Heart right ventricle (tissue), 16 donors: ENCODE measurements at places on chromosomes 11 and 22. TPM values are rescaled to one million over a fixed set of nuclear protein-coding genes. Genes with fewer than 3 reads are reported as not detected.

Gene TSGA10IP
- polyA plus RNA-seq, result not detected

Gene KRTAP5-10
- polyA plus RNA-seq, result not detected

Gene TBX10
- not detected for polyA plus RNA-seq

Gene TRIM21
- polyA plus RNA-seq, result 12.0 TPM

Gene MRGPRF
- polyA plus RNA-seq, result 7.9 TPM

Gene MRTFA
- 19.1 TPM for polyA plus RNA-seq

Gene LRRC75B
- 3.9 TPM for polyA plus RNA-seq

Gene NLRP6
- polyA plus RNA-seq, result 0.09 TPM

DNA sequence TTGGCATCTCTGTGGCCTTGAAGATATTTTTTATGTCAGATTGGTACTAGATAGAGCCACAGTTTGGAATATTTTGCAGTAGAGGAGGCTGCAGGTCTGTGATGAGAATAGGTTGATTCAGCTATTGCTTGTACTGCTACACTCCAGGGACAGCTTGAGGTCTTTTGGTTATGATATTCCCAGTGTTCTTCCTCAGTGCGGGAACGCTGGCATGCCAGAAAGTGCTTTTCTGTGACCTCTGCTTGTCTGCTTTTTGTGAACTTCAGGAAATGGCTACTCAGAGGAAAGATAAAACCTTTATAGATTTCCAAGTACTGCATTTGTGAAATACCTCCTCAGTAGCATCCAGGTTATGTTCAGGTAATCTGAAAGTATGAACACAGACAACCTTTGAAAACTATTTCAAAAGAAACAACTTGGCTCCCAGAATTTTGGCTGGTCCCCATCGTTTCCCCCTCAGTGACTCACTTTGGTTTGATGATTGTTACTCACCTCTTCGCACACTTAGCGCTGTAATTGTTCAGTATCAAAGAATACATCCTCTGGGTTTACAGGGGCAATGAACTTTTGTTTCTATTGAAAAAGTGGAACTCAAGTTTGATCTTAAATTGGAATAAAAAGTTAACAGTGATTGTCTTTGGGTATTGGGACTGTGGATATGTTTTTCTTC lies 191.4 kb downstream of the HIPK3 start:
- H3K27me3 ChIP-seq, result no peaks in the 10 kb centered on the region
- H3K27ac ChIP-seq, result no peak overlapping the region
- H3K4me3 ChIP-seq, result no peak overlapping the region
- no peaks in the 10 kb centered on the region for H3K4me1 ChIP-seq
- no peak for DNase-seq

DNA sequence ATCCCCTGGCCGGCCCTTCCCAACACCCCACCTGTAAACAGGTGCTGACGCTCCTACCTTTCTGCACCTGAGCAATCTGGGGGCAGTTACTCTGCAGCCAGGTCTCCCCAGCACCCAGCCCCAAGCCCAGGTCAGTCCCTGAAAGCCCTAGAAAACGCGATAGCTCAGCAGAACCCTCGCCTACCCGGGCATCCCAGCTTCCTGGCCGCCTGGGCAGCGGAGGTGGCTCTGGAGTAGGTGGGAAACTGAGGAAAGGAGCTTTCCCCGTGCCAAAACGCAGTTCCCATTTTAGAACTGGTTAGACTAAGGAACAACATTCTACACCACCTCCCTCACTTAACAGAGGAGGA lies 445 bp downstream of the SYTL2 start:
- DNase-seq, result no peak
- no peak overlapping the region for H3K27ac ChIP-seq
- no peaks in the 10 kb centered on the region for H3K27me3 ChIP-seq
- H3K4me1 ChIP-seq, result peaks cover 12% of the 10 kb centered on the region
- H3K36me3 ChIP-seq, result no peaks in the 10 kb centered on the region

DNA sequence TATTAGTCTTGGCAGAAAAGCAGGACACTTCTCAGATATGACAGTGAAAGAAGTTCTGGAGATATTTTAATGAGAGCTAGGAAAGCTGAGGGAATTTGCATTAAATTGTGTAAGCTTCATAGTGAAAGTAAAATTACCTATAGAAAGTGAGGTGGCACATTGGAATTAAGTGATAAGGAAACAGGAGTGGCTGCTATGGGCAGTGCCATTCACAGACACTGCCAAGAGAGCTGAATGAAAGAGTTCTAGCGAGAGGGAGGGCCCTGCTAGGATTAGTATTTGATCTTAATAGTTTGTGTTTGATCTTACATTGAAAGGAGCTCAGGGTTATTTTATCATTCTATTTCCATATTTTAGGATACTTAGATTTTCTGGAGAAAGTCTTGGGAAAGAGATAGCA lies 351.9 kb downstream of the DDX10 start:
- H3K4me1 ChIP-seq, result no peaks in the 10 kb centered on the region
- no peaks in the 10 kb centered on the region for H3K36me3 ChIP-seq
- H3K27me3 ChIP-seq, result no peaks in the 10 kb centered on the region
- no peak overlapping the region for H3K27ac ChIP-seq
- DNase-seq, result no peak

DNA sequence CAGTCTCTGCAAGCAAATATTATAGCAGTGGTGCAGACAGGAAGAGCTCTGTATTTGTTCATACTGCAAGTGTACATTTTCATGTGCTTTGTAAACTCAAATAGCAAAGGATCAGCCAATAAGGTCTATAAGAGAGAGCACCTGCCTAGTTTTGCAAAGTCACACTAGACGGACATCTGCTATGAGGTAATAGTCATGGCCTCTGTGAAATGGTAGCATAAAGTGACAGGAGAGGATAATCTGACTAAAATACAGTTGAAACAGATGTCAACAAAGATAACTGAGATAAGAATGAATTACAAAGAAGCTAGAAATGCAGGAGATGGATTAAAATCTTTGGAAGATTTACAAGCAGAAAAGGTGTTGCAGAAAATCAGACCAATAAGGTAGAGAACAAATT lies 70.6 kb upstream of the SPON1 start:
- H3K4me3 ChIP-seq, result no peak overlapping the region
- H3K27ac ChIP-seq, result no peak overlapping the region
- no peaks in the 10 kb centered on the region for H3K36me3 ChIP-seq
- no peaks in the 10 kb centered on the region for H3K4me1 ChIP-seq
- no peak for DNase-seq

DNA sequence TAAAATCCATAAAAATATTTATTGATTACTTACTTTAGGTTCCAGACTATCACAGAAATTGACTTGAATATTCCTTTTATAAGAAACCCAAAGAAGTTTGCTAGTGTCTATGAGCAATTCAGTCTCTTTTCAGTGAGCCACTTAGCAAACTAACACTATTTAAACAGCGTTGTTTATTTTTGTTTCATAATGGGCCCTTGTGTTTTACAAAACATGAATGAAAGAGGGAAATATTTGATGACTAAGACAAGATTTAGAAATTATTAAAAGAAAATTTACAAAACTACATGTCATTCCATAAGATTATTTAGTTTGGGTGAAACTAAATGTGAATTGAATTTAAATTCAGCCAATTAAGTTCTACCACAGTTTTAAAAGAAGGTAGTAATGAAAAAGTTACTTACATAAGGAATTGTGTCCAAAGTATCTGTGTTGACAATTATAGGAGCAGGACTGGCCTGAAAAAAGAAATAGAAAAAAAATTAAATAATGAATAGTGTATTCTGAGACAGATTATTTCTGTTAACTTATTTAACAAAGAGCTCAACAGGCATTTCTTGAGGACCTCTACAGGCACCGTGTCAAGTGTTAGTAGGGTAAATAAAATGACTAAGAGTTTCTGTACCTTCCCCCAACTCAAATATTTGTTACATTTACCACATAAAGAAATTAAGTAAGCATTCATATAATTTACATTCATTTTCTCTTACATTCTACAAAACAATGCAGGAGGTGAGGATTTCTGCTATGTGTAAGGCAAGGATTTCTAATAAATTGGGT lies 964.9 kb upstream of the CCDC90B start:
- H3K27ac ChIP-seq, result no peak overlapping the region
- no peaks in the 10 kb centered on the region for H3K27me3 ChIP-seq
- no peak overlapping the region for H3K4me3 ChIP-seq
- no peak for DNase-seq

DNA sequence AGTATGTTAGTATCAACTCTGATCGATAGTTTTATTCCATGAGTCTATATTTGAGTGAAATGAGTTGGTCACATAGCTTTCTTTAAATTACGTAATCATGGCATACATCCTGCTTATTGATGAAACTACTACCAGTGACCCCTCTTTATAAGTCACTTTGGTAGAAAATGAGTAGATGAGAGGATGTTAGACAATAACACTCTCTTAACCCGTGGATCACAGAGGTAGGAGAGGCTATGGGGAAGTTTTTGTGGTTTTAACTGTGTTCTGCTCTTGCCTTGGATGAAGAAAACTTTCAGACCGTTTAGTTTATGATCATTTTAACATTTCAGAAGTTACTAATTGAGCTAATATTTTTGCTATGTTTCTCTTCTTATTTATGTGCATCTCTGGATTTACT lies 34.0 kb downstream of the TBCEL start:
- DNase-seq, result no peak
- no peaks in the 10 kb centered on the region for H3K27me3 ChIP-seq
- H3K36me3 ChIP-seq, result no peaks in the 10 kb centered on the region
- no peak overlapping the region for H3K27ac ChIP-seq
- H3K4me3 ChIP-seq, result no peak overlapping the region

GRCh38 chr11:119382101-119382500 lies 611 bp upstream of the USP2 start:
- peak overlapping the region; percentile 80 for H3K27ac ChIP-seq
- H3K27me3 ChIP-seq, result no peaks in the 10 kb centered on the region
- peaks cover 22% of the 10 kb centered on the region for H3K4me1 ChIP-seq
- no peak for DNase-seq
- H3K36me3 ChIP-seq, result no peaks in the 10 kb centered on the region

- no peaks in the 10 kb centered on the region for H3K27me3 ChIP-seq
- no peak for DNase-seq
- no peak overlapping the region for H3K27ac ChIP-seq
- no peaks in the 10 kb centered on the region for H3K4me1 ChIP-seq
- no peak overlapping the region for H3K4me3 ChIP-seq
- H3K36me3 ChIP-seq, result no peaks in the 10 kb centered on the region
Observed at GRCh38 chr11:91272089-91272488, 952.5 kb upstream of the FAT3 start.

DNA sequence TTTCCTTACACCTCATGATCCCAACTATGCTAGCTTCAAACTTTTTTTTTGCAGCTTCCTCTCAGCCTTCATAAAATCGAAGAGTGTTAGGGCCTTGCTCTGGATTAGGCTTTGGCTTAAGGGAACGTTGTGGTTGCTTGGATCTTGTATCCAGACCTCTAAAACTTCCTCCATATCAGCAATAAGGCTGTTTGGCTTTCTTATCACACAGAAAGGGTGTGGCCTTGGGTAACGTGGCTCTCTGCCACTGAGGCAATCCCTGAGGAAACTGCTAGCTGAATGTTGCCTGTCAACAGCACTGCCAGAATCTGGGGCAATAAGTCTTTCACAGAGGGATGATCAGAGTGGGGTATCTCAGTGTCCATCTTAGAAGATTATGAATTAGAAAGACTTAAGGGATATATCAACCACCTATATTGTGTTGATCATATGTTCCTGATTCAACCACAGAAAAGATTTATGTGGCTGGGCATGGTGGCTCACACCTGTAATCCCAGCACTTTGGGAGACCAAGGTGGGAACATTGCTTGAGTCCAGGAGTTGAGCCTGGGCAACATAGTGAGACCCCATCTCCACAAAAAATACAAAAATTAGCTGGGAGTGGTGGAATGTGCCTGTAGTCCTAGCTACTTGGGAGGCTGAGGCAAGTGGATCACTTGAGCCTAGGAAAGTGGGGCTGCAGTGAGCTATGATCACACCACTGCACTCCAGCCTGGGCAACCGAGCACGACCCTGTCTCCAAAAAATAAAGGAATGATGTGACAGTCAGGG lies 12.5 kb upstream of the CUL5 start:
- no peaks in the 10 kb centered on the region for H3K27me3 ChIP-seq
- no peaks in the 10 kb centered on the region for H3K4me1 ChIP-seq
- no peak overlapping the region for H3K27ac ChIP-seq
- no peaks in the 10 kb centered on the region for H3K36me3 ChIP-seq

DNA sequence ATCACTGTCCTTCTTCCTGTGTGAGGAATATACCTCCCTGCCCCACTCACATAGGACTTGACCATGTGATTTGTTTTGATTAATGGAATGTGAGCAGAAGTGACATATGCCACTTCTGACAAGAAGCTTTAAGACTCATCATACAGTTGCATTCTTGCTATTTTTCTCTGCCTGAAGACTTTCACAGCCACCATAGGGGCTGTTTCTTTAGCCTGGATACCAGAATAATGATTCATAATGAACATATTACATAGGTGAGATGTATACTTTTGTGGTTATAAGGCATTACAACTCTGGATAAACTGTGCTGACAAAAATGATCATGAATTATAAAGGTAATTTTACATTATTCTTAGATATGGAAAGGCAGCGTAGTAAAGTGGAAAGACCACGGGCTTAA lies 798.0 kb downstream of the DLG2 start:
- H3K4me3 ChIP-seq, result no peak overlapping the region
- H3K27me3 ChIP-seq, result no peaks in the 10 kb centered on the region
- no peak overlapping the region for H3K27ac ChIP-seq
- no peaks in the 10 kb centered on the region for H3K36me3 ChIP-seq
- peaks cover 4% of the 10 kb centered on the region for H3K4me1 ChIP-seq

- H3K27me3 ChIP-seq, result no peaks in the 10 kb centered on the region
- H3K4me1 ChIP-seq, result peaks cover 13% of the 10 kb centered on the region
- H3K4me3 ChIP-seq, result no peak overlapping the region
- H3K27ac ChIP-seq, result no peak overlapping the region
- no peaks in the 10 kb centered on the region for H3K36me3 ChIP-seq
Observed at GRCh38 chr11:95147364-95147905, 57.8 kb downstream of the ENDOD1 start.

DNA sequence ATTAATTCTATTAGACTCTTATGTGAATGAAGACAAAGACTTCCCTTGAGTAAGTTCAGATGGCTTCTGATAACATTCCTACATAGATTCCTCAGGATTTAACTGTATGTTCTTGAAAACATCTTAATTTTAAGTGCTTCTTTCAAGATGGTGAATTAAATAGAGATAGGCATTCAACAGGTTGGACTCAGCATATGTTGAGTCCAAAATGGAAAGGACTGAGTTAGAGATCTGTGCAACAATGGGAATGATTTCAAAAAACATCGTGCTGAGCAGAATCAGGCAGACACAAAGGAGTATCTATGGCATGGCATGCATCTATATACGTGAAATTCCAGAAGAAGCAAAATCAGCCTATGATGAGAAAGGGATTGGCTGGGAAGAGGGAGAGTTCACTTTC lies 36.2 kb downstream of the ZNF195 start:
- H3K27ac ChIP-seq, result no peak overlapping the region
- H3K36me3 ChIP-seq, result no peaks in the 10 kb centered on the region
- DNase-seq, result no peak
- peaks cover 27% of the 10 kb centered on the region for H3K27me3 ChIP-seq
- no peak overlapping the region for H3K4me3 ChIP-seq

- H3K4me3 ChIP-seq, result no peak overlapping the region
- H3K4me1 ChIP-seq, result peaks cover 36% of the 10 kb centered on the region
- no peak for DNase-seq
- no peaks in the 10 kb centered on the region for H3K27me3 ChIP-seq
- no peaks in the 10 kb centered on the region for H3K36me3 ChIP-seq
Observed at GRCh38 chr11:93524173-93524536, 19.0 kb downstream of the SMCO4 start.

GRCh38 chr22:27581688-27582087 lies 219.9 kb downstream of the MN1 start:
- DNase-seq, result peak; percentile 79
- peaks cover 7% of the 10 kb centered on the region for H3K4me1 ChIP-seq
- H3K36me3 ChIP-seq, result no peaks in the 10 kb centered on the region
- H3K4me3 ChIP-seq, result no peak overlapping the region

GRCh38 chr22:43381693-43382092 lies 30.1 kb upstream of the MPPED1 start:
- no peaks in the 10 kb centered on the region for H3K4me1 ChIP-seq
- H3K27ac ChIP-seq, result no peak overlapping the region
- H3K36me3 ChIP-seq, result no peaks in the 10 kb centered on the region
- H3K27me3 ChIP-seq, result peaks cover 46% of the 10 kb centered on the region
- no peak overlapping the region for H3K4me3 ChIP-seq
